Natural killer cell (primary cell): ENCODE measurements at places on chromosomes 7 and 10. TPM values are rescaled to one million over a fixed set of nuclear protein-coding genes. Genes with fewer than 3 reads are reported as not detected.

GRCh38 chr7:40680657-40681056 is 545.9 kb downstream of the SUGCT start:
- no peaks in the 10 kb centered on the region for H3K36me3 ChIP-seq
- H3K27ac ChIP-seq = no peak overlapping the region

GRCh38 chr10:94264085-94264484 is 98.7 kb downstream of the NOC3L start:
- H3K36me3 ChIP-seq = no peaks in the 10 kb centered on the region
- no peaks in the 10 kb centered on the region for H3K27me3 ChIP-seq
- no peak overlapping the region for H3K4me3 ChIP-seq
- H3K4me1 ChIP-seq = no peaks in the 10 kb centered on the region

DNA sequence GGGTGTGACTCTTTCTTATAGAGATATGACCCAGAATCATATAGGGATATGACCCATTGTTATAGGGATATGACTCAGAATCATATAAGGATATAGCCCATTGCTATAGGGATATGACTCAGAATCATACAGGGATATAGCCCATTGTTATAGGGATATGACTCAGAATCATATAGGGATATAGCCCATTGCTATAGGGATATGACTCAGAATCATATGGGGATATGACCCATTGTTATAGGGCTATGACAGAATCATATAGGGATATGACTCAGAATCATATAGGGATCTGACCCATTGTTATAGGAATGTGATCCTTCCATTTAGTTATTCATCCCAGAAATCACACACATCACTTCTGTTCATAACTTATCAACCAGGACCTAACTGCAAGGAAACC is 312.2 kb upstream of the ADARB2 start:
- no peaks in the 10 kb centered on the region for H3K4me1 ChIP-seq
- H3K4me3 ChIP-seq = no peak overlapping the region
- DNase-seq = no peak
- H3K36me3 ChIP-seq = no peaks in the 10 kb centered on the region
- H3K27ac ChIP-seq = no peak overlapping the region
- H3K27me3 ChIP-seq = no peaks in the 10 kb centered on the region

MYL10 gene
- total RNA-seq = not detected

NEUROD6 gene
- not detected for total RNA-seq

DNA sequence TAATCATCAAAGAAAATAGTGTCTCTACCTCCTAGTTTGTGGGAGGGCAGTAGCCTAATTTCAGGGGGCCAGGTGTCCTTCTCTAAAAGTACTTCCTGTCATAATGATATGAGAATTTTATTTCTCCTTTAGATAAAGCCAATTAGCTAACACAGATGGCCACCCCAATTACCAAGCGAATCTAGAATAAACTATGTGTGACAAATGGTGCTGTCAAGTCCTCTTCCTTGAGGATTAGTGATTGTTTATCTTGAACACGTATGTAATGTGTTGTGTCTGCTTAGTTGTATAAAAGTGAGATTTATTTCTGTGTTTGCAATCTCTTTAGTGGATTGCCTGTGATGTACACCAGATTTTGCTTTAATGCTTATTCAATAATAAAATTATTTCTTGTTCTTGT is 1120.0 kb downstream of the SORCS1 start:
- DNase-seq = no peak
- no peaks in the 10 kb centered on the region for H3K36me3 ChIP-seq
- H3K4me1 ChIP-seq = no peaks in the 10 kb centered on the region
- no peak overlapping the region for H3K27ac ChIP-seq
- H3K4me3 ChIP-seq = no peak overlapping the region

TMEM213 gene
- total RNA-seq = not detected

CLDN4 gene
- 0.20 TPM for total RNA-seq

GRCh38 chr10:74628136-74628535 is 198.3 kb upstream of the KAT6B start:
- DNase-seq = no peak
- H3K36me3 ChIP-seq = no peaks in the 10 kb centered on the region
- no peak overlapping the region for H3K4me3 ChIP-seq
- no peaks in the 10 kb centered on the region for H3K27me3 ChIP-seq
- H3K4me1 ChIP-seq = no peaks in the 10 kb centered on the region

CXCL12 gene
- total RNA-seq = not detected

DNA sequence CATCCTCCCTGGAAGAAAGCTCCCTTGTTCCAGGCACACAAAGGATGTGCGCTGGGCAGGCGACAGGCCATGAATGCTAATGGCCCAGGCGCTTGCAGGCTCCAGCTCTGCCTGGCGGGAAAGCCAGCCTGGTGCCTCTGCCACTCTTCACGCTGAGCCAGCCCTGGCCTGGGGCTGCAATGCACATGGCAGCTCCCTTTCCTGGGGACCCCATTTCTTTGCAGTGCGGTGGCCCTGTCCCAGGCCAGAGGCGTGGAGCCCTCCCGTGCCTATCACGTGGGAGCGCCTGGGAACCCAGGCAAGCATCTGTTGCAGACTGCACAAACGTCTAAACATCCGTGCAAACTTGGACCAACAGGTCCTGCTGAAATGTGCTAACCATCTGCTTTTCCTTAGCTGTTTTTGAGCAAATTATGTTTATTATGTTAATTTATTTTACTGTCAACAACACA is 152.1 kb upstream of the LYZL2 start:
- H3K4me1 ChIP-seq = peaks cover 30% of the 10 kb centered on the region
- H3K27me3 ChIP-seq = no peaks in the 10 kb centered on the region
- no peak overlapping the region for H3K4me3 ChIP-seq

GRCh38 chr10:84946904-84947303 is 618.5 kb downstream of the CCSER2 start:
- no peak overlapping the region for H3K4me3 ChIP-seq
- H3K27me3 ChIP-seq = no peaks in the 10 kb centered on the region
- no peaks in the 10 kb centered on the region for H3K36me3 ChIP-seq
- no peaks in the 10 kb centered on the region for H3K4me1 ChIP-seq
- DNase-seq = no peak

C10orf67 gene
- not detected for total RNA-seq

FGFBP3 gene
- total RNA-seq = 2.4 TPM

- DNase-seq = no peak
- no peaks in the 10 kb centered on the region for H3K4me1 ChIP-seq
- no peak overlapping the region for H3K27ac ChIP-seq
- H3K4me3 ChIP-seq = no peak overlapping the region
- H3K36me3 ChIP-seq = no peaks in the 10 kb centered on the region
Observed at GRCh38 chr10:64182671-64183070, 661.5 kb downstream of the REEP3 start.

SH2D4B gene
- 0.19 TPM for total RNA-seq

GRCh38 chr10:32041290-32042028 is 14.8 kb downstream of the KIF5B start:
- H3K27me3 ChIP-seq = no peaks in the 10 kb centered on the region
- H3K4me1 ChIP-seq = peaks cover 12% of the 10 kb centered on the region
- H3K4me3 ChIP-seq = no peak overlapping the region

GRCh38 chr10:8637640-8638039 is 583.2 kb downstream of the GATA3 start:
- no peak overlapping the region for H3K27ac ChIP-seq
- DNase-seq = no peak
- no peaks in the 10 kb centered on the region for H3K4me1 ChIP-seq
- no peaks in the 10 kb centered on the region for H3K36me3 ChIP-seq
- no peaks in the 10 kb centered on the region for H3K27me3 ChIP-seq
- no peak overlapping the region for H3K4me3 ChIP-seq

- H3K27me3 ChIP-seq = no peaks in the 10 kb centered on the region
- H3K36me3 ChIP-seq = no peaks in the 10 kb centered on the region
- no peak overlapping the region for H3K27ac ChIP-seq
- no peak for DNase-seq
- H3K4me1 ChIP-seq = no peaks in the 10 kb centered on the region
Observed at GRCh38 chr7:68893411-68893810, 704.9 kb upstream of the AUTS2 start.

DNA sequence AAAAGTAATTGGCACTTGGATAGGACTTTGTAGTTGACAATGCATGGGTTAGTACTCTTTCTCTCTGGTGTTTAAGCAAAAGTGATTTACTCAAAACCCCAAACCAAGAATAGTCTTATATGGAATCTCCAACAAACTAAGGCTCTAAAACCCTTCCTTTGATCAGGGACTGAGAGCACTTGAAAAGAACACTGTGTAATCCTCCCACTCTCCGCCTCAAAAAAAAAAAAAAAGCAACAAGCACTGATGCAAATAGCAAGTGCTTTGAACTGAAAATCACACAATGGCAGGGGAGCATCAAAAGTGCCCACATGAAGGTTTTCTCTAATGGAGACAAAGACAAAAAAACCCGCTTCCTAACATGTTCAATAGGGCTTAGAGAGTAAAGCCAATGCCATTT is 467.9 kb upstream of the AUTS2 start:
- no peaks in the 10 kb centered on the region for H3K27me3 ChIP-seq
- no peaks in the 10 kb centered on the region for H3K36me3 ChIP-seq
- DNase-seq = no peak

LIPK gene
- total RNA-seq = not detected

GRCh38 chr7:35286422-35286821 is 32.5 kb upstream of the TBX20 start:
- no peak overlapping the region for H3K27ac ChIP-seq
- peaks cover 6% of the 10 kb centered on the region for H3K27me3 ChIP-seq
- H3K36me3 ChIP-seq = no peaks in the 10 kb centered on the region

DNA sequence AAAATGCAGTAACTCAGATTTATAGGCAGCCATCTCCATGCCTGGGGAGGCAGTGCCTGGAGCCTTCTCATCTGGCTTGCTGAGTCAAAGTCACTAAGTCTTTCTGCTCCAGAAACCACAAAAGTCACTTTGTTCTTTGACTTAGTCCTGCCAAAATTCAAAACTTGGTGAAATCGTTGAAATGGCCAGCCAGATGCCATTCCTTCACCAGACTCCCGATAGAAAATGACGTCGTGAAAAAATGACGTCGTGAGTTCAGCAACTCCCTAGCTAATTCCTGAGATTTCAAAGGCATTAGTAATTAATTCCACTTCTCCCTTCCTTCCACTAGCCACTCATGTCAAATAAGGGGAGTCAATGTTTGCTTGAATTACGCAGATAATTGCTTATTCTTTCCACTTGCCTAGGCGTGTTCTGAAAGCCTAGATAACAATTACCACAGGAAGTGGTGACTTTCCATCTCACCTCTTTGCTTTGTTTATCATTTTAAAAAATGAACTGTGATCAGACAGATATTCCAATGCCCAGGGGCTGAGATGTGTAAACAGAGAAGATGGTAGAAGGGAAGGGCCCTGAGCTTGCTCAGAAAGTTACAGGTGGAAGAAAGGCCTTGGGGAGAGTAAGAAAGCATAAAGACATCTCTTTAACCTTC is 48.5 kb upstream of the OSBPL3 start:
- peaks cover 14% of the 10 kb centered on the region for H3K4me1 ChIP-seq
- H3K4me3 ChIP-seq = no peak overlapping the region
- no peaks in the 10 kb centered on the region for H3K36me3 ChIP-seq
- no peak for DNase-seq

TAS2R41 gene
- not detected for total RNA-seq

- no peaks in the 10 kb centered on the region for H3K4me1 ChIP-seq
- H3K4me3 ChIP-seq = no peak overlapping the region
- no peaks in the 10 kb centered on the region for H3K27me3 ChIP-seq
- no peak overlapping the region for H3K27ac ChIP-seq
- H3K36me3 ChIP-seq = no peaks in the 10 kb centered on the region
- DNase-seq = no peak
Observed at GRCh38 chr10:61098966-61099365, 155.0 kb upstream of the RHOBTB1 start.

DNA sequence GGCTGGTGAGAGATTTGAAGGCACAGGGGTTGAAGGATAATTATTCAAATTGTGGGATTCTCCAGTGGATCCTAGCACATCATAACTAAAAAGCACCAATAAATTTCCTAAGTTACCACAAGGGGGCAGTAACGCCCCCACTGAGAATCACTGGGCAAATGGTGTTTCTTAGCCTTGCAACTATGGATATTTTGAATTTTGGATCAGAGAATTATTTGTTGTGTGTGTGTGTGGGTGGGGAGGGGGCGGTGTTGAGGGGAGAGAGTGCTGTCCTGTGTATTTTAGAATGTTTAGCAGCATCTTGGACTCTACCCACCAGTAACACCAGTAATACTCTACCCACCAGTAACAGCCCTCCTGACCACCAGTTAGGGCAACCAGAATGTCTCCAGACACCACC is 63.3 kb upstream of the PRKG1 start:
- H3K4me1 ChIP-seq = no peaks in the 10 kb centered on the region
- H3K27me3 ChIP-seq = no peaks in the 10 kb centered on the region
- no peak overlapping the region for H3K27ac ChIP-seq
- no peaks in the 10 kb centered on the region for H3K36me3 ChIP-seq
- DNase-seq = peak; percentile 59
